ENCODE measurements at places on chromosomes 1 and 21. TPM values are rescaled to one million over a fixed set of nuclear protein-coding genes. Genes with fewer than 3 reads are reported as not detected.
A peak's percentile ranks its signal among the peaks of the same experiment; 100 is the strongest.

DNA sequence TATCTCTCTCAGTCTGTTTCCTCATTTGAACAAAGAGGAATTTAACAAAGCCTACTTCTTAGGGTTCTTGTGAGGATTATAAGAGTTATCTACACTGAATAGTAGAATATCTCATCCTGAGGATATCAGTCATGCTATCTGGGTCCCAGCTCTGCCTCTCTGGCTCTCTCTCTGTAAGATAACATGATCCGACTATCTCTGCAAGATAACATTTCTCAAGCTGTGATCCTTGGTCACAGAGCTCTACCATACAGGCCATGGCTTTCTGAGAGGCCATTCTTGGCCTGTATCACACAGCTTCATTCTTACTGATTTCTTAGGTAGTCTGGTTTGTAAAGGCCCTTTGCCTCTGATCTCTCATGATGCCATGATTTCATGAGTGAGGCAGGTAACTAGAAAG is 71.0 kb upstream of the TRABD2B start:
- no peak for ATAC-seq

GRCh38 chr1:2248854-2249558 is 20.9 kb downstream of the SKI start:
- ATAC-seq = no peak

- ATAC-seq = peak; percentile 83
Observed at GRCh38 chr1:166489670-166490436, 323.1 kb upstream of the FAM78B start.

GRCh38 chr1:110130113-110130591 is 17.9 kb downstream of the UBL4B start:
- ATAC-seq = no peak

DNA sequence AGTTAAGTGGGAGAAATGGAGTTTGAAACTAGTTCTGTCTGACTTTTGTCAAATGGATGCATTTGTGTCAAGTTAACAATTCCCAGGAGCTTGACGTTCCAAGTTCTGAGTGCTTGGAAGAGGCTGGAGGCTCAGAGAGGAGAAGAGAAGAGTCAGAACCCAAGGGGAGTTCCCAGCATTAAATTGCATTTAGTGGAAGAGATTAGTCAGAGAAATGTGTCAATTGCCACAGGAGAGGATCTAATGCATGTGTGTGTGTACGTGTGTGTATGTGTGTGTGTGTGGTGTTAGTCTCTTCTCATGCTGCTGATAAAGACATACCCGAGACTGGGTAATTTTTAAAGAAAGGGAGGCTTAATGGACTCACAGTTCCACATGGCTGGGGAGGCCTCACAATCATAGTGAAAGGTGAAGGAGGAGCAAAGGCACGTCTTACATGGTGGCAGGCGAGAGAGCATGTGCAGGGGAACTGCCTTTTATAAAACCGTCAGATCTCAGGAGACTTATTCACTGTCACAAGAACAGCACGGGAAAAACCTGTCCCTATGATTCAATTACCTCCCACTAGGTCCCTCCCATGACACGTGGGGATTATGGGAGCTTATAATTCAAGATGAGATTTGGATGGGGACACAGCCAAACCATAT is 101.5 kb upstream of the TMEM51 start:
- peak; percentile 31 for ATAC-seq

DNA sequence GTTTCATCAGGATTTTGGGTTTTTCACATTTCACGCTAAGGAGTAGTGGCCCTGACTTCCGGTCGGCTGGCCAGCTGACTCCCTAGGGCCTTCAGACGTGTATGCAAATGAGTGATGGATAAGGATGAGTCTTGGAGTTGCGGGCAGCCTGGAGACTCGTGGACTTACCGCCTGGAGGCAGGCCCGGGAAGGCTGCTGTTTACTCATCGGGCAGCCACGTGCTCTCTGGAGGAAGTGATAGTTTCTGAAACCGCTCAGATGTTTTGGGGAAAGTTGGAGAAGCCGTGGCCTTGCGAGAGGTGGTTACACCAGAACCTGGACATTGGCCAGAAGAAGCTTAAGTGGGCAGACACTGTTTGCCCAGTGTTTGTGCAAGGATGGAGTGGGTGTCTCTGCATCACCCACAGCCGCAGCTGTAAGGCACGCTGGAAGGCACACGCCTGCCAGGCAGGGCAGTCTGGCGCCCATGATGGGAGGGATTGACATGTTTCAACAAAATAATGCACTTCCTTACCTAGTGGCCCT is 23.1 kb upstream of the TNFRSF1B start:
- ATAC-seq = peak; percentile 74

- peak; percentile 50 for ATAC-seq
Observed at GRCh38 chr1:94045465-94046056, 75.4 kb downstream of the ABCA4 start.

DNA sequence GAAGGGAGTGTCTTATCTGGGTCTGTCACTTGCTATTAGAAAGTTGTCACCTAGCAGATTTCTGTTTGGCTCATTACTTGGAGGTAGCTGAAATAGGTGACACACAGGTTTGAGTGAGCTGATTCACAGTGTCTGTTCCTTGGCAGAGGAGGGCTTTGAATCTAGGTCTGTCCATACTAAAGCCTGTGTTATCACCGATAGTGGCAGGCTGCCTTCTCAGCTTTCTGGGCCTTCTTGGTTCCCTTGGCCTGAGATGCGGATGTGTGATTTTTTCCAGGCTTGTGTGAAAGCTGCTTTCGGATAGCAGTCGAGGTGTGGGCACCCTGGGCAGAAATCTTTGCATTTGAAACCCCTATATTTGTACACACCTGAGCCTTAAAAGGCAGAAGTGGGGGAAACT is 73.9 kb downstream of the ACTL8 start:
- no peak for ATAC-seq

GRCh38 chr1:241772932-241773500 is 75.0 kb upstream of the EXO1 start:
- no peak for ATAC-seq

DNA sequence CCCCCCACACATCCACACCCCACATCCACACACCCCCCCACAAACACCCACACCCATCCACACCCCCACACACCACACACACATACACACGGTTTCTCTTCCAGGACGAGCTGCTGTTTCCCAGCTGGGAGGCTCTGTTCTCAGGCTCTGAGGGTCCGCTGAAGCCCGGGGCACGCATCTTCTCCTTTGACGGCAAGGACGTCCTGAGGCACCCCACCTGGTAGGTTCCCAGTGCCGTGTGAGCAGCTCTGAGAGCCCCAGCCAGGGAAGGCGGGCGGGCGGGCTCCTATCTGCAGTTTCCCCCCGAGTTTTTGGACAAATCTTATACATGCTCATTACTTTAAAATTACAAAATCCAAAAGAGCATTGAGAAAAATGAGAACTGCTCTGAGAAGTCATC is 31.2 kb downstream of the SLC19A1 start:
- ATAC-seq = no peak

The RAP1GAP gene
- 6.0 TPM for total RNA-seq
